ENCODE measurements at places on chromosomes 2 and 18.

DNA sequence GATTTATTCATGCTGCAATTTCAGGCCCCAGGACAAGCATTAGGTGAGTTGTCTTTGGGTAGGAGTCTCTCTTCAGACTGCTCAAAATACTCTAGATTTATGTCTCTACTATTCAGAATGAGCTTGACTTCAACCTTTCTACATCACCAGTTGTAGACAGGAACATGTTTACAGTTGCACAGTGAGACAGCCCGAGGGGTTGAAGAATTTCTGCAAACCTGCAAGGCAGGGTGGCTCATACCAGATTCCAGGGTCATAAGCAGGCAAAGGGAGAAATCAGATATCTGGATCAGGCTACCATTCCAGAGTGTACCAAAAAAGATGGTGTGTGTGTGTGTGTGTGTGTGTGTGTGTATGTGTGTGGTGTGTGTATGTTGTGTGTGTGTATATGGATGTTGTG, 112.4 kb downstream of the SPP2 start:
- no peak for DNase-seq

DNA sequence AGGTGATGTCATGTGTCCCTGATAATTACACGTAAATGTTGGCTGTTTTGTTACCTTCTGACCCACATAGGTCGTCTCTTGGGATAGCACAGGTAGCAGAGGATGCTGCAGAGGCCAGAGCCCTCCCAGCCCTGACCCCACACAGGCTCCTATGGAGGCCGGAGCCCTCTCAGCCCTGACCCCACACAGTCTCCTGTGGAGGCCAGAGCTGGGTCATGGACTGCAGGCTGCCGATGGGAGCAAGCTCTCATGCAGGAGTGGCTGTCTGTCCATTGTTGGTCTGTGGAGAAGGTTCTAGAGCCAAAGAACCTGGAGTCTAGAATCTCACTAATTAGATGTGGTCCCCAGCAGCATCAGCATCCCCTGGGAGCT, 155.5 kb downstream of the LDLRAD4 start:
- no peak for DNase-seq

GRCh38 chr2:162926501-162926900, 87.9 kb upstream of the KCNH7 start:
- peak; percentile 53 for DNase-seq

GRCh38 chr2:208542465-208543041, 136.0 kb downstream of the PTH2R start:
- no peak for DNase-seq

DNA sequence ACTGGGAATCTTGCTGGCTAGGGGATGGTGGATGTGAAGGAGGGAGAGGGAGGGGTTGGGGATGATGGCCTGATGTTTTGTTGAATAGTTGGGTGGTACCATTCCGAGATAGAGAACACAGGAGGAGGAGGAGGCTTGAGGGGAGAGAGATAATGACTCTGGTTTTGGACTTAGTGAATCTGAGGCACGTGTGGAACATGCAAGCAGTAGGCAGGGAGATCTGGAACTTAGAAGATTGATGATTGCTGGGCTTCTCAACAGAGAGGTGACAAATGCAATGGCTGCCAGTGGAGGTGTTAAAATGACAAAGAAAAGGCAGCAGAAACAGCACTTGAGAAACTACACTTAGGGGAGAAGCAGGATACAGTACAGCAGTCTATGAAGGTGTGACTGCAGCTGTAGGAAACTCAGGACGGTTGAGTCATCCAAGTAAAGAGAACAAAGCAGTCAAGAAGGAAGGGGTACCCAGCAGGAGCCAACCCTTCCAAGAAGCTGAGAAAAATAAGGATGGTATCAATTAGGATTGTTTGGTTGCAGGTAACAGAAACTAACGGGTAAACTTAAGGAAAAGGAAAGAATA, 221.4 kb upstream of the FBXO11 start:
- DNase-seq: no peak

DNA sequence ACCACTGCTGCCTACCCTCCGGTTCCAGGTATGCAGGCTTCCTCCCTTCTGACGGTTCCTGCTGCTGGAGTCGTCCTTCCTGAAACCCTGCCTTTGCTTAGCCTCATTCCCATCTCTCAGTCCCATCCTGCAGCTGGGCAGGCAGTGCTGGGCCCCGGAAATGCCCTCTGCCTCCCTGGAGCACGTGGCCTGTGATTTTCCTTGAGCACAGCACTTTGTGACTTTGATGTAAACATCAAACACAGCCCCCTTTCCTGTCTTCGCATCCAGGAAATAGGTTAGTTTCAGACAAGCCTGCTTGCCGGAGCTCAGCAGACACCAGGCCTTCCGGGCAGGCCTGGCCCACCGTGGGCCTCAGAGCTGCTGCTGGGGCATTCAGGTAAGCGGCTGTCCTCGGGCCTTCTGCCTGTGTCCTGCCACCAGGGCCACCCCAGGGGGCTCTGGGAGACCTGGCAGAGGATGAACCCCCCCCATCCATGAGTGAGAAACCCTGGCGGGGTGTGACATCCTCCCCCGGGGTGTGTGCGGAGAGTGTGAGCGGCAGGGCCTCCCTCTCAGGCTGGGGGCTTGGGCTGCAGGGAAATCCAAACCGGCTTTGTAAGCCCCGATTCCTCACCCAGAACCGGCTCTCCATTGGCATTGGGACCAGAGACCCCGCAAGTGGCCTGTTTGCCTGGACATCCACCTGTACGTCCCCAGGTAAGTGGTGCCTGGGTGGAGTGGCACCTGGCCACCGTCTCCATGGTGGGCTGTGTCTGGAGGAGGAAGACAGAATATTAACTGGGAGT, at the start of gene ZAP70:
Gene ZAP70 (plus strand): TSS at position 281 of the 788 bp plus-strand sequence. CDS start 10,461 bp downstream, outside the sequence.
- no peak for DNase-seq

- peak; percentile 47 for DNase-seq
These were observed 228.6 kb downstream of the SETBP1 start for GRCh38 chr18:44909191-44909719.

- no peak for DNase-seq
These were observed 107.8 kb downstream of the PRELID3A start for GRCh38 chr18:12515550-12515949.

GRCh38 chr2:56217106-56217505, 33.3 kb downstream of the CCDC85A start:
- no peak for DNase-seq

DNA sequence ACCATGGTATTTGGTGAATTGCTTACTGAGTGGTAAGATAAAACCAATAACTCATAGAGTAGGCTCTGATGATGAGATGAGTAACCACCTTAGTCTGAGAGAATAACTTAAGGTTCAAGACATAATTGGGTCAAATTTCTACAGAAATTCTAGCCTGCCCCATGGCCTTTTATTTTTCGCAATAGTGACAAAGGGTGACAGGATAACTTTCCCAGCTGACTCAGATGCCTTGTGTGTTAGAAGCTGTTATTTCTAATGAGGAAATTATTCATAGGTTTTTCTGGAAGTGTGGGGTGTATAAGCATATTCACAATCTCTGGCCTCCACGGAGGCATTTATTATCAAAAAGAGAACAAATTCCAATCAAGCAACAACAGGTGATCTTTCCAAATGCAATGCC, 159.0 kb downstream of the NUP35 start:
- DNase-seq: peak; percentile 62

- DNase-seq: no peak
These were observed 65.3 kb upstream of the AMMECR1L start for GRCh38 chr2:127951026-127951425.

GRCh38 chr2:42048299-42049220, 739 bp downstream of the PKDCC start:
- DNase-seq: peak; percentile 46

- DNase-seq: no peak
These were observed 116.4 kb downstream of the RTP5 start for GRCh38 chr2:241985986-241986329.

DNA sequence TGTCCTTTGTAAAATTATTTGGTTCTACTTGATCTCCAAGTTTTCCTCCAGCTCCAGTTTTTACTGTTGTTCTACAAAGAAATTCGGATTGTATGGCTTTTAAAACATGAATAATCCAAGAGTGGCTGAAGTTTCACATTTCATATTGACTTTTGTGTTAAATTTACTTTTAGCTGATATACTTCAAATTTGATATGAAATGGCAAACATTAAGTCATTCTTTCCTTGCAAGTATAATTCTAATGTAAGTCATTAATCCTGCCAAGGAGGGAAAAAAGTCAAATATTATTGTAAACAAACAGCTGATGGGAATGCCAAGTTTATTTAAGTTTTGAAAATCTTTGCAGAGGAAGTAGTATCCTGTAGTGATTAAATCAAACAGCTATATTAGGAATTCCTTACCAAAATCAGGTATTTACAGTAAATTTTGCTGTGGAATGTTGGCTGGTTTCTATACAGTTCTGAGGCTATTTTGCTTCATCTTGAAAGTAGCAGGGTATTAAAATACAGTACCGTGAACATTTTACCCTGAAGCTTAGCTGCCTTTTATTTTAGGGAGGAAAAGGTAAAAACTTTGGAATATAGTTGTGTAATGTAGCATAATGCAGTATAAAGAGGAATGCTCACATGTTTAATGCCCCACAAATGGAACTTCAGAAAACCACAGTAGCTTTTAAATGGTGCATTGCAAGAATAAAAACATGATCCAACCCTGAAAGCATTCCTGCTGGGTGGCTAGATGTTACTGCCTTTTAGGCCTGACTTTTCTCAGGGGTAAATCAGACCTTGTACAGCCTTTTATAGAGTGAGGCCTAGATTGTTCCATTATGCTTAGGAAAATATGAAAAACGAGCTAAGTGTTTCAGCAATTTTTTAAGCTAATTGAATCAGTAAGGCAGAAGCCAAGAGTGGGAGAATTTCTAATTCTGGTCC, 62.7 kb upstream of the NT5C1B start:
- peak; percentile 29 for DNase-seq

DNA sequence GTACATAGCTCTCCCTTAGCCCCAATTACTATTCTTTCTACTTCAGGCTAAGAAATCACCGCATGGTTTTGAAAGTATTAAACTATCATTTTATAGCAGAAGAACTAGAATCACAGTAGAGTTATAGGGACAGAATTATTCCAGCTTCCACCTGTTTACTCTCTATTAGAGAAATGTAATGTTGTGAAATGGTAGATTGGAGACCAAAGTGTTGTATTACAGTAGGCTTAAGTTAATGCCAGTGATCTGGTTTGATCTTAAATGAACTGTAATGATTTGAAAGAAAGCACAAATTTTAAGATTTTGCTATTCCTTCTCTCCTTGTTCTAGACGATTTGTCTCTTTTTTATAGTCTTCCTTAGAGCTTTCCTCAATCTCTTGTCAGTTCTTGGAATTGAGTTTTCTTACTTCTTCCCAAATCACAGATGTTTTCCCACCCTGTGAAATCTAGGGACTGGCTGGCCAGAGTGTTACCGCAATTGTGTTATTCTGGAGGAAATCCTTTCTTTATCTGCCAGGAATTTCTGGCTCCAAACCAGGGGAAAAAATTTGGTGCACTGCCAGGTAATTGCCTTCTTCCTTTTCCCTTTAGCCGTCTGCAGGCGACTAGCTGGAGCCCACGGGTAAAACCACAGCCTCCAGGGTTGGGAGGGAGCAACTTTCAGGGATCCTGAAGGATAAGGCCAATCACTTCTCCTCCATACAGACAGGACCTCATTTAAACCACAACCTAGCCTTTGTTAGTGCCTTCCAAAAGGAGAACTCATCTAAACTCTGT, 51.7 kb downstream of the NOP58 start:
- peak; percentile 86 for DNase-seq

- DNase-seq: no peak
These were observed 74.3 kb downstream of the TFCP2L1 start for GRCh38 chr2:121210691-121211090.

- DNase-seq: no peak
These were observed 23.4 kb upstream of the TSPYL6 start for GRCh38 chr2:54279385-54279784.

DNA sequence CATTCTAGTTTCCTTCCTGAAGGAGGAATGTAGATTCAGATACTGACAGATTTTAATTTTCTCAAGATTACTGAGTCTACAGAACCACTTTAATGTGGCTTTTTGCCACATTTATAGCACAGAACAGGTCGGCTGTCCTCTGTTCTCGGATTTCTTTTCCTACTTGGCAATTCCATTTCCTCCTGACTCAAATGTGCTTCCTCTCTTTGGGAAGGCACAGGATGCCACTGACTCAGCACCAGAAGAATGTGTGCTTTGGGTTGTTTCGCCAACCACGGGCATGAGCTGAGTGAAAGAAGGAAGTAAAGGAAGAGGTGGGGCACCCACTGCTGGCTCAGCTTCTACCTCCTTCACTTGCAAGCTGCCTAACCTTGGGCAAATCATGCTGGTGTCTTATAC, 970.6 kb upstream of the ACVR2A start:
- DNase-seq: peak; percentile 79

DNA sequence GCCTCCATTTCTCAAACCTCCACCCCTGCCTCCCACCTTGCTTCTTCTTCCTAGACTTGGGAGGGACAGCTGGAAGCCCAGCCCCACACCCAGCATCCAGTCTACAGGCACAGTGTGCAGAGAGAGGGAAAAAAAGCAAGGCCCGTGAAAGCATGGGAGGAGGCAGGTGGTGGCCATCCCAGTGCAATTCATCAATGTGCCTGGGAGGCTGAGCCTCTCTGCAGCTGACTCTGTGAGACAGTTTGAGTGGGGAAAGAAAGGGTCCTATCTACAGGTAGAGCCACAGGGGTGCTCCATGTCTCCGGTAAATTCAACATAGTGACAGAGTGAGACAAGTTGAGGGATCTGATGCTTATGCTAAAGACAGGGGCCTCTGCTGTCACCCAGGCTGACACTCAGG, 340.6 kb downstream of the DYSF start:
- DNase-seq: no peak

GRCh38 chr18:23311351-23312121, 141.6 kb upstream of the RIOK3 start:
- peak; percentile 95 for DNase-seq

DNA sequence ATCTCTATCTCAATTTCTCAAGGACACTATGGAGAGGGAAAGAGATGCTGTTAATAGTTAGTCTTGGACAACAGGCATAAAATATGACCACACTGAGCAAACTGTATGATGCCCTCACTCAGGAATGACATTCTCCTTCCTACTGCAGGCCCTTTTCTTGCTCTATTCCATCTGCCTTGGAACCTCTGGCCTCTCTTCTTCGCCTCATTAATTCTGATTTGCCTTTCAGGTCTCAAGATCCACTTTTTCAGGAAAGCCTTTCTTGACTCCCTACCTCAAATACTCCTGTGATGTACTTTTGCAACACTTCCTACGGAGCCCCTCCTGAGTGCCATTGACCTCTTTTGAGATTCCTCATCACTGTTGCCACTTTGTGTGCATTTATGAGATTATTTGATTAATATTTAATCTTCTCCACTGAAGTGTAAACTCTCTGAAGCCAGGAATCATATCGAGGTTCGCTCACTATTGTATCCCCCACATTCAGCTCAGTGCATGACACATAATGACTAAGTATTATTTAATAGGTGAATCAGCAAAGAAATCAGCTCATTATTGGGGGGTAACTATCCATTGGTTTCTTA, 21.3 kb upstream of the SPP2 start:
- DNase-seq: no peak

All from fibroblast of mammary gland (primary cell).